Kasumi-1 (cell line): ENCODE measurements at places on chromosomes 7 and 10.

- no peak for DNase-seq
Measured at GRCh38 chr10:36608866-36609265, 516.5 kb upstream of the ANKRD30A start.

DNA sequence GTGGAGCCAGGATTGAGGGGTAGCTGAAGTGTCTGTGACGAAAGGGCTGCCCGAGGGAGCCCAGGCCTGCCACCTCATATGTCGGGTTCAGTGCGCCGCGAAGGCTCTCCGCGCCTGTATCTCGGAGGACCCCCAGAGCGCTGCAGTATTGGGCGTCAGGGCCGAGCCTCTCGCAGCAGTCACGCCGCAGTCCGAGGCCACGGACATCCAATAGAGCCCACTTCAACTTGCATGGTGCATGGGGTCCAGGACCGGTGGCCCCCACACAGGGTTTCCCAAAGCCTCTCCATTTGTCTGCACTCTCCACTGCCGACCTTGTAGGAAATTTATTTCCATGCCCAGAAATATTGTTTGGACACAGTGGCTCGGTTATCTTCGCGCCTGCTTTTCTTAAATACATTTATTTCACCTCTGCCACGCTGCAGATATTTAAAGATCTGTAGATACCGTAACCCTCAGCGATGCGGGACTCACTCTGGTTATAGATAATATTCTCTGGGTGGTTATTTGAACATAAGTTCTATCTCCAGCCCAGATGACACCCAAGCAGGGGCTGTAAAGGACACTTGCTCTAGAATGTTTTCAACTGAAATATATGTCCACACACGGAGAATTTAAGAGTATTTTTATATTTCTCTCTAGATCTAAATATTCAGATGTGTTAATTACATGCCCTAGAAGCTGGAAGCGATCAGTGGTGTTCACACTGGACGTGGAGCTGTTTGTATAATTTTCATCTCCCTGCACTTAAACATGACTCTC, 5.1 kb upstream of the ZNF503 start:
- DNase-seq, result no peak

DNA sequence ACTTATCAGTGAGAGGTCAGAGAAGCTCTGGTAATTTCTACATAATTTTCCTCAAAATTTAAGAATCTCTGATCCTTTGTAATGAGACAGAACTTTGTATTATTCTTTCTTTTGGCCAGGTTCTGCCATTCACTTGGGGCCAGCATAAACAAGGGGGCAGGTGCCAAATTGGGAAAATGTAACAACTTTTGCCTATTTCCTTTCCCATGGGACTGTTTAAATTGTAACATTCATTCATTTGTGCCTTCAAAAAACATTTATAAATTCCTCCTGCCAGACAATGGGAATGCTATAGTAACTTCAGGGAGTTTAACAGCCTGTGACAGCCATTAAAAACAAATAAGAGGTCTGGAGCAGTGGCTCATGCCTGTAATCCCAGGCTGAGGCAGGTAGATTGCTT, 12.4 kb downstream of the DYNC1I1 start:
- DNase-seq, result no peak

DNA sequence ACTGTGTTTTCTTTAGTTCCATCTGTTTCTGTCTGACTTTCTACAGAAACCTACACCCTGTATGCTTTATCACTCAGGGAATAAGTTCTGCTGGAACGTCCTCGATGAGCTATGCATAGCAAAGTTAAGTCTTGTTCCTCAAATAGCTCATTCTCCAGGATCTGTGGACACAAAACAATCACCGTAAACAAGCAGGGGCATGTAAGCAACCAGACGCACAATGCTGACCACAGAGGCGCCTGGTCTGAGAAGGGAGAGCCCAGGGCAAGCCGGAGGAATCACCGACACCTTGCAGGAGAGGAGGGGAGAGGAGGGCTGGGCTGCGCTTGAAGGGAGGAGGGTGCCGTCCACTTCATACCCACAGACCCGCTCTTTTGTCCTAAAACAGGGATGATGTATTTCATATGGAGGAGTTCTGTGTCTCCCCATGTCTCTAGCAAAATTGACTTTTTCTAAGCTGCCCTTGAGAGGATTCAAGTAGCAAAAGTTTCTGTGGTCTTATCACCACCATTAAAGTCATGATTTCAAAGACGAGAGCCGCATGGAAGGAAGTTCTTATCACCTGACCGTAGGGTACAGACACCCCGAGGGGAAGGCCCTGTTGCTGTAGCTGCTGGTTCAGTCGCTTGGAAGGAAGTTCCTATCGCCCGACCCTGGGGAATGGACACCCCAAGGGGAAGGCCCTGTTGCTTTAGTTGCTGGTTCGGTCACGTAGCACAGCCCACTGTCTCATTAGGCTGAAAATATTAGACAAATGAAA, 14.3 kb downstream of the CALML3 start:
- DNase-seq, result no peak

DNA sequence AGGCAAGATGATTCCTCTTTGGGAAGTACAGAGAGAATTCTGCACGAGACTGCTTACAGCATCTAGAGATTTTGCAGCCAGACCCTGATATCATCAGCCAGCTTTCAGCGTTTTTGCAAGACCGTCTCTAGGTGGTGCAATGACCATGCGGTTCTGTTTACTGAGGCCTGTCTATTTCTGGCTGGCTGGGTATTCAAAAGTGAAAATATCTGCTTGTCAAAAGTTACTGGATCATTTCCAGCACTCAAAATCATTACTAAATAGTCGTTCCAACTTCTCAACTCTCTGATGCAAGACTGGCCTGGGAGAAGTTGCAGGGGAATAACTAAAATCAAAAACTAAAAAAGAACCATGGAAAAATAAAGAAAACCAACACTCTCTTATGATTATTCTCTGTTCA, 240.1 kb downstream of the ELMO1 start:
- peak; percentile 87 for DNase-seq

- no peak for DNase-seq
Measured at GRCh38 chr10:112732277-112732921, 217.6 kb upstream of the TCF7L2 start.

DNA sequence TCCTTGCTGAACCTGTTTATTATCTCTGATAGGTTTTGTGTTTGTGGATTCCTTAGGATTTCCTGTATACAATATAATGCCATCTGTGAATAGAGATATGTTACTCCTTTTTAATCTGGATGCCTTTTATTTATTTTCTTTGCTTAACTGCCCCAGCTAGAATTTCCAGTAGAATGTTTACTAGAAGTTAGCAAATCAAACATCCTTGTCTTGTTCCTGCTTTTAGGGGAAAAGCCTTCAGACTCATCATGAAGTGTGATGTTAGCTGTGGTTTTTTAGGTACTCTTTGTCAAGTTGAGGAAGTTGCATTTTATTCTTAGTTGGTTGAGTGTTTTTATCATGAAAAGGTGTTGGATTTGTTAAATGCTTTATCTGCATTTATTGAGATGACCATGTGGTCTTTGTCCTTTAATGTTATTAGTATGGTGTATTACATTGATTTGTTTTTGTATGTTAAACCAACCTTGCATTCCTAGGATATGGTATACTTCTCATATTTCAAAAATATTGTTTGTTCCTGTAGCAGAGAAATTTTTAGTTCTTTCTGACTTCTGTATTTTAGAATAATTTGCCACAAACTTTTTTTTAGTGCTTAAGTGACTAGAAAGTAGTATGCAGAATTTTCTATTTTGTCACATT, 24.3 kb downstream of the PPP2R2D start:
- peak; percentile 55 for DNase-seq

GRCh38 chr10:133124357-133125211, 35.4 kb upstream of the KNDC1 start:
- peak; percentile 50 for DNase-seq

DNA sequence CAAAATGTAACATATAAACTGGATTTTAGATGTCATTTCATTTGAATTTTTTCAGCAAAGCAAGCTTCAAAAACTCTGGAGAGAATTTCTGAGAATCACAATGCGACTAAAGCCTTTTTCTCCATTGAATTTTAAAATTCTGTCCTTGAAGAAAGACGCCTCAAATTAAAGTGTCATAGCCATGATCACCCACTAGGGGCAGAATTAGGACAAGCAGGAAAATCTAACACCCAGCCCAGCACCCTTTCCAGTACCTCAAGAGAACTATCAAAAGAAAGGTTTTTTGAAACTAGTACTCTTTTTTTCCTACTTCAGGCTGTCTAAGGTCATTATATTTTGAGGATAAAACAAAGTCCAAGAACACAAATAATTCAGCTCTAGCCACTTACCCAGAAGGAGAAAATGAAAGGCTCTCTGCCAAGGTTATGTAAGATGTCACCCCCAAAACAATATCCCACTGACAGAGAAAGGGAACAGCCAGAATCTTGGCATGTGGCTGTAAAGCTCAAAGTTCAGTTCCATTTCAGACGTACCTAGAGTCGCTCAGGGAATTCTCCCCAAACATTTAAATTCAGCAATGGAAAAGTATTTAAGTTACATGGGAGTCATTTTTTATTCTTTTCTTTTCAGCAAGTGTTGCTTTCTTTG, 299.4 kb downstream of the SNX13 start:
- peak; percentile 3 for DNase-seq

GRCh38 chr10:17006631-17007417, 122.8 kb downstream of the CUBN start:
- no peak for DNase-seq

- DNase-seq, result no peak
Measured at GRCh38 chr7:73971704-73972341, 56.1 kb upstream of the ELN start.

GRCh38 chr10:129253161-129253864, 213.7 kb upstream of the MGMT start:
- DNase-seq, result no peak

DNA sequence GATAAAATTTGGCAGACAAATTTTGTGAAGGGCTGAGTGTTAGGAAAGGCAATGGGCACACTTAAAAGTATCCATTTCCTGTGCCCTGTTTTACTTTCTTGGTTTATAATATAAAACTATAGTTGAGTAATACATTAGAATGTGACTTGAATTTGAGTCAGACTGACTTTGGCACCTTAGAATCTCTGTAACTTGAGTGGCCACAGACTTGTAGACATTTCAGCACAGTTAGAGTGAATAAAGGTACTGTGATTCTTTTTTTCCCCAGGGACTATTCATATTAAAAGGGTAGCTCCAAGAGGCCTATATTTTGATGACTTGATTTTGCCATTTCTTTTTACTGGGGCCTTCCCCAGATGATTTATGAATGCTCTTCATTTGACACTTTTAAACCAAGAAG, 22.4 kb downstream of the GBF1 start:
- DNase-seq, result no peak

GRCh38 chr7:27121684-27122076, 8.9 kb downstream of the HOXA4 start:
- DNase-seq, result no peak

DNA sequence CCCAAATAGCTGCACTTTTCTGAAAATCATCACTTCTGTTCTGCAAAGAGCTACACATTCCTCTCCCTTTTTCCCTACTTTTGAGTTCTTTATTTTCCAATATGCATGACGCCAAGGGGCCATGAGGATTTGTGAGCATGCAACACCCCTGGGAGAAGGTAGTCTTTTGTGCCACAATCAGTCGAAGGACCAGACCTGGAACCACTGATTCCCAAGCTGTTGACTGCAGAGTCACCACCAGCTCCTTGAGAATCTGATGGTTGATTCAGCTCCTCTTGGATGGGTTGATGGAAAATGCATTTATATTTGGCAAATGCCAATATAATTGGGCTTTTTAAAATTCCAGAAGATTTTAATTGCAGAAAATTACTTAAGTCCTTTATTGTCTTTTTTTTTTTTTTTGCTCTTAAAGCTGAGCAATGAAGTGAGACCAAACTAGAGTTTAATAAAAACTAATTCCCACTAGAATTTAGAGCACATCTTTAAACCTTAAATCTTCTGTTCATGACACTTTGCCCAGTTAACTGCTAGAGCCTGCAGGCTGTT, 554.1 kb downstream of the TNS3 start:
- DNase-seq, result no peak

DNA sequence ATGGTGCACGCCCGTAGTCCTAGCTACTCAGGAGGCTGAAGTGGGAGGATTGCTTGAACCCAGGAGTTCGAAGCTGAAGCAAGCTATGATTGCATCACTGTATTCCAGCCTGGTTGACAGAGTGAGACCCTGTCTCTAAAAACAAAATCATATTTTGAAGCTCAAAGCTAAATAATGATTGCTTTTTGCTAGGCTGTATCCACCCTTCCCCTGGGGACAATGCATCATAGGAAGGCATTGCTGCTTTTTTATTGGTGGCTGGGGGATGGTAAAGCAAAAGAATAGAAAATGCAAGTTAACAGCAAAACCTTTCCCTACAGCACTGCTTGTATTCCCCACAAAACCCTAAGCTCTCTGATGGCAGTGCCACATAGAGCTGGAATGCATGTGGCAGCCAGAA, 107.5 kb upstream of the WAC start:
- no peak for DNase-seq

DNA sequence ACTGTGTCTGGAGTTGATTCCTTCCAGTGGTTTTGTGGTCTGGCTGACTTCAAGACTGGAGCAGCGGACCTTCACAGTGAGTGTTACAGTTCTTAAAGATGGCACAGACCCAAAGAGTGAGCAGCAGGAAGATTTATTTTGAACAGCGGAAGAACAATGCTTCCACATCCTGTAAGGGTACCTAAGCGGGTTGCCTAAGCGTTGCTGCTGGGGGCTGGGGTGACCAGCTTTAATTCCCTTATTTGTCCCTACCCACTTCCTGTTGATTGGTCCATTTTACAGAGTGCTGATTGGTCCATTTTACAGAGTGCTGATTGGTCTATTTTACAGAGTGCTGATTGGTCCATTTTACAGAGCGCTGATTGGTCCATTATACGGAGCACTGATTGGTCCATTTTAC, 13.2 kb downstream of the AKR1B15 start:
- DNase-seq, result peak; percentile 57

DNA sequence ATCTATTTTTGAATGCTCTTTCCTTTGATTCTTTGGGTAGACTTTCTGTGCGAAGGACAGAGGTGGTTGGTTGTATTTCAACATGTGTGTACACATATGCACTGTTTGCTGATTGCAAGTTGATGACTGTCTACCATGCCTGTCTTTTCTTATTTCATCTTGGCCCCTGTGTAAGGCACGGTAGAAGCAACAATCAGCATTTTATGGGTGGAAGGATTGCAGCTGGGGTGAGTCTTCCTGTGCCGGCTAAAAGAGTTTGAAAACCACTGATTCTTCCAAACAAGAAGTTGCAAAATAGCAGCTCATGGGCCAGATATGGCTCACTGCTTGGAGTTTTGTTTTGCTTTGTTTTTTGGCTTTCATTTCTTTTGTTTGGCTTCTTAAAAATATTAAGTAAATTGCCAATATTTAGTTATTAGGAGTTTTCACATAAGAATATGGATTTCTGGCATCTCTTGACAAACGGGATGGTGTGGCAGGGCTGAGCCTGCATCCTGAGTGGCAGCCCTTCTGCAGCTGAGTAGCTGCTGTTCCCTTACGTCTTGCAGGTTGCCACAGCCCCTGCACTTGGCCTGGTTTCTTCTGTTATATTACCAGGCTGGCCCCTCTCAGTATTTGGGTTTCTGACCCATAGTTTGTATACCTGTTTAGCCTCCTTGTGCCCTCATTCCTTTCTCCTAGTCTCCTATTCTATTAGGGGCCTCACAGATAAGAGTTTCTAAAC, 7.2 kb downstream of the ZNF862 start:
- no peak for DNase-seq

- DNase-seq, result no peak
Measured at GRCh38 chr10:15603446-15604011, 116.2 kb downstream of the ITGA8 start.
